ENCODE measurements at places on chromosomes 2 and 18. TPM values are rescaled to one million over a fixed set of nuclear protein-coding genes. Genes with fewer than 3 reads are reported as not detected.

GRCh38 chr18:210733-211132, 52.4 kb downstream of the USP14 start:
- DNase-seq, result no peak

DNA sequence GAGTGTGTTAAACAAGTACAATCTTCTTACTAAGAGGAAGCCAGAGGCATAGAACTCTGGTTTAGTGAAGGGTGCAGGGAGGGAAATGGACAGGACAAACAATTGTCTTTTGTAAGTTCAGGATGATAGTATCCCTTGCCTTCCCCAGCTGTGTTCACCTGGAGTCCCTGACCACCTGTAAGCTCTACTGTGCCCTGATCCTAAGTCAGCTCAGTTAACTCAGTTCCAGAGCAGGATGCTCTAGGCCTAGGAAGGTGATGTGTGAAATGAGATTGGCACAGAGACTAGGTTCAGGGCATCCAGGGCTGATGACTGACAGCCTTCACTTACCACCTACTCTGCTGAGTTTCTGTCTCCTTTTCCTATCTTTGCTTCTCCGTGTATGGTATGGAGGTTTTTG, 333.0 kb downstream of the SUCLG1 start:
- no peak for DNase-seq

GRCh38 chr18:22166069-22166950, 3.1 kb upstream of the GATA6 start:
- DNase-seq, result peak; percentile 47

REG1B gene
- not detected for polyA plus RNA-seq

EEF1B2 gene
- polyA plus RNA-seq, result 984 TPM

DNA sequence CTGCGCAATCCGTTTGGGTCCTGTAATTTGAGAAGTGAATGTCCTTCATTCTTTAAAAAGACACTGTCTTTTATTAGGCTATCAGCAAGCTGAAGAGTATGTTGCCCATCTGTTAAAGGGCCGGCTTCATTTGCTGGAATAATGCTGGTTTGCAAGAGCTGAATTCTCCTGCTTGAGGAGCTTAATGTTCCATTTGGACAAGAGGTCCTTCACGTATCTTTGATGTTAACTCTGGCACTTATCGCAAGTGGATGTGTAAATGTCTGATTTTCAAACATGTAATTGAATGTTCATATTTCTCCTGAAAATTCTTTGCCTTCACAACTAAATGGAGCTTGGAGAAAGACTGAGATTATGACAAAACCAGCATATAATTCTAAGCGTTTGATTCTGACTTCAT, 280.8 kb upstream of the NRP2 start:
- no peak for DNase-seq

- peak; percentile 71 for DNase-seq
These were observed 151.1 kb upstream of the SLC1A4 start for GRCh38 chr2:64837925-64838641.

PLEKHH2 gene
- 6.9 TPM for polyA plus RNA-seq

CCDC121 gene
- polyA plus RNA-seq, result 1.5 TPM

NCKAP5 gene
- polyA plus RNA-seq, result 1.9 TPM

ANKRD29 gene
- polyA plus RNA-seq, result 2.0 TPM

- DNase-seq, result no peak
These were observed 74.6 kb downstream of the RRM2 start for GRCh38 chr2:10196948-10197696.

GRCh38 chr2:201654616-201655384, 11.5 kb upstream of the TMEM237 start:
- DNase-seq, result peak; percentile 89

NT5C1B gene
- polyA plus RNA-seq, result not detected

TSPYL6 gene
- not detected for polyA plus RNA-seq

GRCh38 chr2:224546926-224547325, 38.2 kb downstream of the CUL3 start:
- DNase-seq, result no peak

DNA sequence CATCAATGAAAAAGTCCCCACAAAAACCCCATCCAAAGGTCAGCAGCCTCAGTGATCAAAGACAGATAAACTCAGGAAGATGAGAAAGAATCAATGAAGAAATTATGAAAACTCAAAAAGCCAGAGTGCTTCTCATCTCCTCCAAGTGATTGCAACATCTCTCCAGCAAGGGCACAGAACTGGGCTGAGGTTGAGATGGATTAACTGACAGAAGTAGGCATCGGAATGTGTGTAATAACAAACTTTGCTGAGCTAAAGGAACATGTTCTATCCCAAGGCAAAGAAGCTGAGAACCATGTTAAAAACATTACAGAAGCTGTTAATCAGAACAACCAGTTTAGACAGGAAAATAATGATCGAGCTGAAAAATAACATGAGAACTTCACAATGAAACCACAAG, 442.8 kb upstream of the SYT4 start:
- DNase-seq, result peak; percentile 72

DNA sequence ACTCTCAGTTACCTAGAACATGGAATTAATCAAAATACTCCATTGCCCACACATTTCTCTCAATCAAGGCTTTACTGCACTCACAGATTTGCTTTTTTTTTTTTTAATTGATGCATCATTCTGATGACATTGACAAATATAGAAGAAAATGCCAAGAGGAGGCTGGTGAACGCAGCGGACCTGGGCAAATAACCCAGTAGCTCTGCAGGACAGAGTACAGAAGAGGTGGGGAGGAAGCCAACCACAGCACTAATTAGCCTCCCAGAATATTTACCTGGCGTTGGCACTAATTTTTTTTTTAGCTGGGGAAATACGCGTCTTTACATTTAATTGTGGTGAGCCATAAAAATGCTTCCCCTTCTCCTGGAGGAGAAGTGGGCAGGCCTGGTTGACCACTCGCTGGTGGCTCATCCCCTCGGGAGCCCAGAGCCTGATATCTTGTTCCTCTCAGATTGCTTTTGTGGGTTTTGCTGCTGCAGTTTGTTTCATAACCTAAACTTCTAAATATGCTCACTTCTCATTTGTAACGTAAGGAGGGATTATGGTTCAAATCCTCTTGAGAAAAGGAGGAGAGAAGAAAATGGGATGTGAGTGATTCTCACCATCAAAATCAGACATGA, 165.8 kb upstream of the EPB41L3 start:
- DNase-seq, result no peak

GRCh38 chr18:50659091-50660003, 99.5 kb downstream of the MAPK4 start:
- peak; percentile 7 for DNase-seq

- no peak for DNase-seq
These were observed 3.1 kb upstream of the SEH1L start for GRCh38 chr18:12944709-12945108.

CRACDL gene
- polyA plus RNA-seq, result not detected

- no peak for DNase-seq
These were observed 102.3 kb downstream of the ZBTB7C start for GRCh38 chr18:48306838-48307237.

KCNE4 gene
- 17.8 TPM for polyA plus RNA-seq

- DNase-seq, result peak; percentile 76
These were observed 65.2 kb downstream of the PLCL1 start for GRCh38 chr2:197869501-197870111.

FER1L5 gene
- 0.24 TPM for polyA plus RNA-seq

GRCh38 chr2:189375842-189376241, 65.4 kb upstream of the WDR75 start:
- no peak for DNase-seq

DNA sequence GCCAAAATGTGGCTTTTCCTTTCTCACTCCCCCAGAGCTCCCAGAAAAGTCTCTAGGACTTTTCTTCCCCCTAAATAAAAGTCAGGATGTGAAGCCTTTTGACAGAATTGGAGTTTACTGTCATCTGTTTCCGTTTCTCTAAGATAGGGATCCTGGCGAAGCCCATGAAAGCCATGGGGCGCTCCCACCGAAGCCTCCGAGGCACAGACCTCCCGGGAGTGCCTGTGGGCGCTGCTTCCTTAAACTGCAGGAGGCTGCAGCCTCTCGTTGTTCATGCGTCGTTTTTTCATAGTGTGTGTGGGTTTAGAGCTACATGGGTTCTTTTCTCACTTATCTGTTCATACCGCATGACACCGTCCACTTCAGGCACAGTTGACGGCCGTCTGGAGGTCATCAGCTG, 56.8 kb downstream of the ASAP2 start:
- DNase-seq, result no peak

DNA sequence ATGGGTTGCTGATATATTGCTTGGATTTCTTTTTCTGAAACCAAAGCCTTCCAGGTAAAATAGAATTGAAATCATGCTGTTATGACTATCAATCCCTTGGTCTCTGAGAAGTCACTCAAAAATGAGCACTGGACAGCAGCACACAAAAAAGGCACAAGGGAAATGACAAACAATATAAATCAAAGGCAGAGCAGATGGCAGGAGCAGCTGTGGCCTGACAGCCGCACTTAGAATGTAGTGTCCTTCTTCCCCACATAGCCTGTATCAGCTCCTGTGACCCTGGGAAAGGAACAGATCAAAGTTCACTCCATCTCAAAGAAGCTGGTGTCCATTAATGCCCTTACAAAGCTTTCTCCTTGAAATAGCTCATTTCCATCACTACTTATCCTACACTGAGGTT, 326.7 kb downstream of the SUCLG1 start:
- DNase-seq, result no peak

DNA sequence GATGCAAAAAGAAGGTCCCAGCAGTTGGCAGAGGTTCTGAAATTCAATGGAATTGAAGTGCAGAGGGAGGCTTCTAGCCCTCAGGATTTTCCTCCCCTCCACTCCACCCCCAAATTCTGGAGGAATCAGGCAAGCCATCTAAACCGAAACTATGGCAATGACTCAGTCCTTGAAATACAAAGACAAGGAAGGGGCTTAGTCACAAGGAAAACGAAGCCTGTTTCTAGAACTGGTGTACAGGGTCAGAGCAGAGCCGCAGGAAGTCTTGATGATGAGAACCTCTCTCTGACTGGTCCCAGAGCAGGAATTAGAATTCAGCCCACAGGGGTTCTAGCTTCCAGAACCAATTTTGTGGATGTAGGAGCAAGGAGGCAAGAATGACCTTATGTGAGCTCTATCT, 111.7 kb upstream of the SCN1A start:
- DNase-seq, result peak; percentile 89

- DNase-seq, result no peak
These were observed 3.4 kb downstream of the SGPP2 start for GRCh38 chr2:222427646-222428301.

SLC4A5 gene
- 0.19 TPM for polyA plus RNA-seq

NTSR2 gene
- polyA plus RNA-seq, result not detected

DNA sequence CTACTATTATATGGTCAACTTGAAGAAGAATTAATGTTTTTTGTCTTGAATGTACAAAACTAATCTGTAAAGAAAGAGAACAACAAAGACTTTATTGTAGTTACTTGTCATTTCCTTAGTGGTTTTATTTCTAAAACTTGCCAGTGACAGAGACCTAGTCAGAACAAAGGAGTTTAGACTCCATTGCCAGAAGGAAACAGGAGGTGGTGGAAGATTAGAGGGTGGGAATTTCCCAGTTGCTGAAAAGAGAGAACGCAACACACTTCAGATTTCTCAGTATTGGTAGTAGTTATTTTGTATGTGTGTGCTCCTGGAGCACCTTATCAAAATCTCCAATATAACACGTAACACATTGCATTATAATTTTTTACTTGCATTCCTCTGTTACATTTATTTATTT, 81.4 kb downstream of the CDCA7 start:
- no peak for DNase-seq

GRCh38 chr2:220259662-220260061, 632.2 kb downstream of the SLC4A3 start:
- no peak for DNase-seq

DNA sequence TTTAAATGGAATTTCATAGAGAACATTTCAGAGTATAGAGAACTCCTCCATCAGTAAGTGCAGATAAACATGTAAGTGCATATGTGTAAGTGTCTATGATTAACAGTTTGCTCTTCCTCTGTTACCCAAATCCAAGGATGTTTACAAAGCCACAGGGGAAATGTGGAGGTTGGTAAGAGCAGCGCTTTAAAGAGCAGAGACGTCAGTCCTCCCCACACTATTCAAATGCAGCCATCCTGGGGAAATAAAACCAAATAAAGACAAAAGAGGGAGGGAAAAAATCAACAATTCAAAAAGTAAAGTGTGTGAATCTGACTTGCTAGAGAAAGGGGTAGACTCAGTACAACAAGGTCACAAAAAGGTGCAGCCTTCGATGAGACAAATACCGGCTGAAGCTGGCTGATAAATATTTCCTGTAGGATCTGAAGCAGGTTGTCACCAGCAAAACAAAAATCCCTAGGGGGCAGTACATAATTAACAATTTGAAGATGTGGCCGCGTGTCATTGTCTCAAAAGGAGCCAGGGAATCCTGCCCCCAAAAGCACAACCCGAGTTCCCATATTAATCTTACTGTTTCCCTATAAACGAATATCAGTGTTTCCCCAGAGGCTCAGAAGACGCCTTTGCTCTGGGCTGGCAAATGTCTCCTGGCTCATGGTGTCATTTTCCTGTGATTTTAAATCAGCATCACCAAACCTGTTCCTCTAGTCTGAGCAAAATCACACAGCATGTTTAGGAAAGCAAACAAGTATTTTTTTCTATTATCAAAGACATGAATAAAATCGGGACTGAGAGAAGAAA, 216.5 kb downstream of the CDCA7 start:
- peak; percentile 35 for DNase-seq

- DNase-seq, result no peak
These were observed 266.9 kb upstream of the FANCL start for GRCh38 chr2:58508006-58508405.

ACMSD gene
- not detected for polyA plus RNA-seq

ACOXL gene
- polyA plus RNA-seq, result not detected

- DNase-seq, result no peak
These were observed 312.7 kb downstream of the CELF4 start for GRCh38 chr18:37252854-37253393.

DNAJC5G gene
- not detected for polyA plus RNA-seq

GRCh38 chr2:62152000-62152399, 43.9 kb upstream of the B3GNT2 start:
- peak; percentile 79 for DNase-seq

- no peak for DNase-seq
These were observed 708 bp upstream of the RPIA start for GRCh38 chr2:88690591-88691338.

- DNase-seq, result no peak
These were observed 103.7 kb upstream of the TAF1B start for GRCh38 chr2:9739531-9739964.

PLGLB2 gene
- polyA plus RNA-seq, result 1.9 TPM

Data from fibroblast of lung (primary cell).